HFFc6 (cell line): ENCODE measurements at places on chromosomes 6 and 20. TPM values are rescaled to one million over a fixed set of nuclear protein-coding genes. Genes with fewer than 3 reads are reported as not detected.
A peak's percentile ranks its signal among the peaks of the same experiment; 100 is the strongest.

The DAAM2 gene
- total RNA-seq = 1.7 to 8.8 TPM (median 3.2 TPM) in 3 replicates

DNA sequence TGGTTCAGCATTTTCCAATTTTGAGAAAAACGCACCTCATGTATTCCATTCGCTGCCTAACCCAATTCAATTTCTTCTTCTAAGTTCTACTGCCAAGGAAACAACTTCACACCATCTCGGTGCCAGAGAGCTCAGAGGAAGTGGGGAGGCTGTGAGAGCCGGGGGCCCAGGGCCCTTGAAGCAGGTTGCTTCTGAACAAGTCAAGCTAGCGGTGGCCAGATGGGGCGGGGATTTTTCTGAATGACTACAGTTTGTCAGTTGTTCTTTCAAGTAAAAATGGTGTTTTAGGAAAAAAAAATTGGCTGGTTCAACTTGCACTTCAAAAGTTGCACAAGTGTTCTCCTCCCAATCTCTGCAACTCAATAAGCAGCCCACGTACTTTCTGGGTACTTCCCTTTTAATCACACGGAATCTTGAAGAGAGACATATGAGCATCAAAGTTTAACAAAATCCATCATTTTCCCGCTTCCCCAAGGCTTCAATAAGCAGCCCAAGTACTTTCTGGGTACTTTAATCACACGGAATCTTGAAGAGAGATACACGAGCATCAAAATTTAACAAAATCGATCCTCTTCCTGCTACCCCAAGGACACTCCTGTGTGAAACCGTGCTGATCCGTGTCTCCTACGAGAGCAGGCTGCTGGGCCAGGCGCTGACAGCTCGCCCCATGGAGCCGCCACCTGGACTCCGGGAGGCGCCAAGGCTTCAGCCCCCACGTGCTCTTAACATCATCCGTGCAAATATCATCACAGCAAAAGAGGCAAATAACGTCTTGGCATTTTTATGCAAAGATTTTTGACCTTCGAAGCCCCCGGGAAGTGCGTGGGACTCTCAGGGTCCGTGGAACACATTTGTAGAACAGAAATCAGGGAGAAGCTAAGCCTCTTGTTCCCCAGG, 186.7 kb upstream of the PDE10A start:
- DNase-seq = no peak
- no peaks in the 10 kb centered on the region for H3K36me3 ChIP-seq
- H3K4me3 ChIP-seq = peak overlapping the region; percentile 66

- H3K36me3 ChIP-seq = peaks cover 17% of the 10 kb centered on the region
- H3K4me3 ChIP-seq = no peak overlapping the region
- peak overlapping the region; percentile 83 for H3K27ac ChIP-seq
- no peaks in the 10 kb centered on the region for H3K27me3 ChIP-seq
- DNase-seq = peak; percentile 69
Observed at GRCh38 chr20:49853640-49854039, 41.0 kb downstream of the SLC9A8 start.

DNA sequence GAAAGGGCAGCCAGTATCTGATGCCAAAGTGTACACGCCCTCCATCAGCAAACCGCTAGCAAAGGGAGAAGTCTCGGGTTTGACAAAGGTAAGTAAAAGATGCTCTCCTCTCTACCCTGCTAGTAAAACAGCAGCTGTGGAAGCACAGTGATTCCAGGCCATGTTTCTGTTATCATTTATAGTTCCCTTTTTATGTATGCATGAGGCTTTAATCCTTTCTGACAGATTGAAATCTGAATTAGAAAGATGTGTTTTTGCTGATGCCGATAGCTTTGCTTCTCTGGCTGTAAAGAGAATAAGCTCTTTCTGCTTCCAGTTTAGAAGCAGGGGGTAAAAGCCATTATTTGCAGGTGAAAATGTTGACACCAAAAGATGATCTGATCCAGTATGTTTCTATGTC, 392.4 kb upstream of the SOX4 start:
- DNase-seq = no peak
- H3K36me3 ChIP-seq = no peaks in the 10 kb centered on the region
- no peaks in the 10 kb centered on the region for H3K4me1 ChIP-seq

The CAPN11 gene
- total RNA-seq = not detected in 3 replicates

GRCh38 chr6:46184114-46184513, 13.3 kb upstream of the ENPP5 start:
- no peak overlapping the region for H3K4me3 ChIP-seq
- no peaks in the 10 kb centered on the region; the same call in 1 of the 2 replicates for H3K27me3 ChIP-seq
- no peak overlapping the region for H3K27ac ChIP-seq

DNA sequence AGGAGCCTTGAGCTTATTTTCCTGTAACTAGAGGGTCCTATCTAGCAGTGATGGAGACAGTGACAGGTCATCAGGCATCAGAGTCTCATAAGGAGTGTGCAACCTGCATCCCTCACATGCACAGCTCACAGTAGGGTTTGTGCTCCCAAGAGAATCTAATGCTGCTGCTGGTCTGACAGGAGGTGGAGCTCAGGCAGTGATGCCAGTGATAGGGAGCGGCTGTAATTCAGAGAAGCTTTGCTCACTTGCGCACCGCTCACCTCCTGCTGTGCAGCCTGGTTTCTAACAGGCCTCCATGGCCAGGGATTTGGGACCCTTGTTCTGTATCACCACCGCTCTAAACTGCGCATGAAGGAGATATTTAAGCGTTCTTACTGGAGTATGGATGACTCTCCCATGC, 5.3 kb downstream of the KIF25 start:
- H3K4me1 ChIP-seq = peaks cover 13% of the 10 kb centered on the region
- DNase-seq = no peak
- no peaks in the 10 kb centered on the region for H3K36me3 ChIP-seq
- no peak overlapping the region for H3K27ac ChIP-seq
- no peak overlapping the region for H3K4me3 ChIP-seq

GRCh38 chr20:32674362-32674789, 635 bp upstream of the C20orf203 start:
- H3K36me3 ChIP-seq = no peaks in the 10 kb centered on the region
- H3K27me3 ChIP-seq = peaks cover 10% of the 10 kb centered on the region
- DNase-seq = peak; percentile 32
- H3K4me3 ChIP-seq = no peak overlapping the region
- no peak overlapping the region for H3K27ac ChIP-seq

DNA sequence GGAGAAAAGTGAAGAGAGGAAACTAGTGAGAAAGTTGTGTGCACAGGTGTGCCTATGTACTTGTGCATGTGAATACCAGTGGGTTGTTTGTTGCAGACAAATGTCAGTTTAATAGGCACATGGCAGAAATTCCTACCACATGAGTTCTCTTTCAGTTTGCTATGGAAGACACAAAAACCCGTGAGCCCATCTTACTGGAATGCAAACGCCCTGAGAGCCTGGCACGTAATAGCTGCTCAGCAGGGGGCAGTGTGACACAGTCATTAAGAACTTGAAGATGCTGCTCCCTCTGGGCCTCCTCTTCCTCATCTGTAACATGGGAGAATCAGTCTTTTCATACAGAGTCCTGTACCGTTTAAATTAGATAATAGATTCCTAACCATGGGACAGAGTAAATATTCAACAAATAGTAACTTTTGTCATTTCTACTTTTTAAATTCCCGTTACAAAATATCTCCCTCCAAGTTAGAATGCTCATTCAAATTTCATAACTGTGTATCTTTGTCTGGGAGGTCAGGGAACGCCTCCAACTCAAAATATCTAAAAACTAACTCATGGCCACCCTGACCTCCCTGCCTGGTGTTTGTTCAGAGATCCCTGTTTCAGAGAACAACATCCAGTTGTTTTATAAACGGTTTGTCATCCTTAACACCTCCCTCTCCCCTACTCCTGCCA, 802.9 kb downstream of the MAFB start:
- H3K27ac ChIP-seq = peak overlapping the region; percentile 15; the same call in 1 of the 2 replicates
- H3K4me1 ChIP-seq = peaks cover 16% of the 10 kb centered on the region
- H3K4me3 ChIP-seq = no peak overlapping the region
- H3K27me3 ChIP-seq = no peaks in the 10 kb centered on the region

The HEY2 gene
- not detected in 3 replicates for total RNA-seq

DNA sequence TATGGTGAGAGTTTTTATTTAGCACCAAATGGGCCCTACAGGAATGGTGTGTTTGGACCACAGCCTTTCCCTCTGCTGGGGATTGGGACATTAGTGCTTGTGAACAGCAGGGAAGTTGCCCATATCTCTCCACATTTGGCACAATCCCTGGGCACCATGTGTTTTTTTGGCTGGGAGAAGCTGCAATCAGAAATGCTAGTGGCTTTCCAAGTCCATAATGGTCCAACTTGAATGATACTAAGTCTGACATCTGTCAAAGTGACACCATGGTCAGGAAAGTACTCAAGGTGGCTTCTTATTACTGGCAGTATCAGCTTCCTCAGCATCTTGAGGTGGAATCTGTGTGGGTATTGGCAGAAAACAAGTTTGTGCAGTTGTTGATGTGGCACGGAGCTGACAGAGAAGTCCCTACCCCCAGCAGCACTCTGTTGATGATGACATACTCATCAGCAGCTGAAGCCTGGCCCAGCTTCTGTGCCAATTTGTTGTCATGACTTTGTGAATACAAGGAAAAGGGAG, 53.0 kb downstream of the SASH1 start:
- H3K36me3 ChIP-seq = peaks cover 40% of the 10 kb centered on the region
- H3K4me3 ChIP-seq = no peak overlapping the region
- no peak for DNase-seq
- peak overlapping the region; percentile 35 for H3K27ac ChIP-seq

DNA sequence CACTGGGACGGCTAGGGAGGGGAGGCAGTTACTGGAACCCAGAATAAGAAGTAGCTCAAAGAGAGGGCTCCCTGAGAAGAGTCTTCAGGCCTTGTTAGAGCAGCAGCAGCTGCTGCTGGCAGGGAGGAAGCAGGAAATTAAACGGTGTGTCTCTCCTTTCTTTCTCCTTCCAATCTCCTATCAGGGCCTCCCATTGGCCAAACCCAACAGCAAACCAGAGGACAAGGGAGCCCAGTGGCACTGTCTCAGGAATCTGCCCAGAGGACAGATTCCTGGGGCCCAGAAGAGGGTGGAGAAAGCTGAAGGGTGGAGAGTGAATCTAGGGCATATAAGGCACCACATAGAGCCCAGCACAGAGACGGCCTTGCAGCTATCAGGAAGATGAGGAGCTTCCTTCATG, 10.2 kb downstream of the BTN3A1 start:
- H3K36me3 ChIP-seq = peaks cover 7% of the 10 kb centered on the region; the same call in 1 of the 2 replicates
- H3K27ac ChIP-seq = peak overlapping the region; percentile 76
- peaks cover 43% of the 10 kb centered on the region for H3K4me1 ChIP-seq
- H3K27me3 ChIP-seq = no peaks in the 10 kb centered on the region

- H3K27ac ChIP-seq = no peak overlapping the region
- no peaks in the 10 kb centered on the region for H3K27me3 ChIP-seq
- H3K36me3 ChIP-seq = peaks cover 35% of the 10 kb centered on the region
- H3K4me3 ChIP-seq = no peak overlapping the region
- DNase-seq = no peak
- H3K4me1 ChIP-seq = peaks cover 18% of the 10 kb centered on the region
Observed at GRCh38 chr6:141548966-141549365, 583.8 kb upstream of the GJE1 start.

- H3K36me3 ChIP-seq = no peaks in the 10 kb centered on the region
- H3K27me3 ChIP-seq = no peaks in the 10 kb centered on the region; the same call in 1 of the 2 replicates
- no peak overlapping the region for H3K27ac ChIP-seq
Observed at GRCh38 chr6:117079951-117080350, 185.4 kb upstream of the VGLL2 start.

DNA sequence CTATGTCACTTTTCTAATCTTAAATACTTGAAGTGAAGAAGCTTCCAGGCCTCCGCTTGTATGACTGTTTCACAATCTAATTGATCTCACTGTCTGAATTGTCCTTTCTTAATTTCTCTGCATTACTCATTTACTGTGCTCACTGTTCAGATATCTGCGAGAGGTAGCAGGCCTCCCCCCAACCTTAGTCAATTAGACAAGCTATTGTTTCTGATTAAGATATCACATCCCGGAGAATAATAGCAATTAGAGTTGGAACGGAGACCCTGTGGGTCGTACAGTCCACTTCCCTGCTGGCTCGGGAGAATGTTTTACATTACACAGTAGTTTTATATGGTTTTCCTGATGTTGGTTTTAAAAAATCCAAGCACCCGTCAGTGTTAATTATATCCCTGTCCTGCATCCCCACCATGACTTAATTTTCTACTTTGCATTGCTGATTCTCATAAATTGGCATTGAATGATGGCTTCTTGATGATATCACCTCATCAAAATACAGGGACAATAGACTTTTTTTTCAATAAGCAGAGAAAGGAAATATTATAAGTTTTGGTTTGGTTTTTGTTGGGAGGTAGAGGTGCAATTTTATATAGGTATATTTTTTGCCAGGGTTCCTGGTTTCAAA, 178.7 kb upstream of the TSHZ2 start:
- H3K4me3 ChIP-seq = no peak overlapping the region

DNA sequence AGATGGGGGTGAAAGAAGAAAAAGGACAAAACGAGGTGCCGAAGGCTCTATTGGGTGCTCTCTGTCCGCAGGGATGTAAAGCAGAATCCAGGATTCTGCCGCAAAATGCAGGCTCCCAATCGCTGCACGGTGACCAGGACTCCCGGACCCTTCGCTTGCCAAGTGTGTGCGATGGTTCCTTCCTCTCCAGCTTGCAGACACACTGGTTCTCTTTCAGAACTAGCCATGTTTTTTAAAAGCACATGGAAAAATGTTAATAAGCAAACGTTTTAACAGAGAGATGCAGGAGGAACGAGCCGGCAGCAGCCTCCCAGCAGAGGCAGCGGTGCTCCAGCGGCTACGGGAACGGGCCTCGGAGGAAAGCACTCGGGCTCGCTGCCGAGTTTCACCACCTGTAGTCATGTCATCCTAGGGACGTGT, 59.6 kb downstream of the ZNF831 start:
- peaks cover 12% of the 10 kb centered on the region for H3K4me1 ChIP-seq
- H3K4me3 ChIP-seq = peak overlapping the region; percentile 82
- DNase-seq = no peak
- H3K36me3 ChIP-seq = no peaks in the 10 kb centered on the region
- H3K27me3 ChIP-seq = peaks cover 42% of the 10 kb centered on the region
